ENCODE measurements at places on chromosomes 5 and 9. TPM values are rescaled to one million over a fixed set of nuclear protein-coding genes. Genes with fewer than 3 reads are reported as not detected.

Gene SPINK1
- not detected for total RNA-seq

Gene FIBCD1
- total RNA-seq, result not detected

DNA sequence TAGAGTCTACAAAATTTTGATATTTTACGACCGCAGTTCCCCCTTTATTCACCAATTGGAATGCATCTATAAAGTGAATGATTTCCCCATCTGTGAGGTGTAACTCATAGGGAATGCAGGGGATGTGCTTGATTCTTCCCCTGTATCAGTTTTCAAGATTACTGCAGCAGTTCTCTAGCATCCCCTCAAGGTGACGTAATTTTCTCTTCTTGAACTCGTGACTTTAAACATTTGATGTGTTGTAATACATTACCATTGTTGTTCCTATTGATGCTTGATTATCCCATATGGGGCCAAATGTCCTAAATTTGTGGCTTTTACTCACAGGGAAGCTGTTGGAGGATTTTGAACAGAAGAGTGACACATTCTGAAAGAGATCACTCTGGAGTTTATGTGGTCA is 240.2 kb downstream of the CD180 start:
- peaks cover 19% of the 10 kb centered on the region for H3K4me1 ChIP-seq
- no peak for DNase-seq
- no peak overlapping the region for H3K27ac ChIP-seq
- H3K36me3 ChIP-seq, result peaks cover 6% of the 10 kb centered on the region

GRCh38 chr9:77546376-77546950 is 101.7 kb downstream of the GNA14 start:
- H3K27ac ChIP-seq, result no peak overlapping the region
- no peaks in the 10 kb centered on the region for H3K4me1 ChIP-seq
- peaks cover 2% of the 10 kb centered on the region for H3K36me3 ChIP-seq

GRCh38 chr9:15293084-15293483 is 13.9 kb downstream of the TTC39B start:
- no peak for DNase-seq
- peak overlapping the region; percentile 18 for H3K4me3 ChIP-seq
- peaks cover 38% of the 10 kb centered on the region for H3K36me3 ChIP-seq
- H3K27me3 ChIP-seq, result no peaks in the 10 kb centered on the region

- H3K36me3 ChIP-seq, result no peaks in the 10 kb centered on the region
- H3K27ac ChIP-seq, result no peak overlapping the region
- H3K27me3 ChIP-seq, result no peaks in the 10 kb centered on the region
These were observed 61.4 kb downstream of the C5orf15 start for GRCh38 chr5:133907075-133907474.

- no peak overlapping the region for H3K4me3 ChIP-seq
- H3K36me3 ChIP-seq, result no peaks in the 10 kb centered on the region
- H3K27me3 ChIP-seq, result no peaks in the 10 kb centered on the region
- DNase-seq, result no peak
These were observed 2396.1 kb upstream of the C9orf72 start for GRCh38 chr9:29969408-29969807.

- H3K27ac ChIP-seq, result no peak overlapping the region
- DNase-seq, result no peak
- peaks cover 7% of the 10 kb centered on the region for H3K4me1 ChIP-seq
- H3K27me3 ChIP-seq, result no peaks in the 10 kb centered on the region
- no peak overlapping the region for H3K4me3 ChIP-seq
These were observed 9.8 kb downstream of the SECISBP2 start for GRCh38 chr9:89328064-89328463.

GRCh38 chr5:80790698-80791097 is 135.9 kb upstream of the DHFR start:
- DNase-seq, result no peak
- H3K36me3 ChIP-seq, result peaks cover 17% of the 10 kb centered on the region
- no peaks in the 10 kb centered on the region for H3K4me1 ChIP-seq
- H3K4me3 ChIP-seq, result no peak overlapping the region
- no peak overlapping the region for H3K27ac ChIP-seq
- no peaks in the 10 kb centered on the region for H3K27me3 ChIP-seq

DNA sequence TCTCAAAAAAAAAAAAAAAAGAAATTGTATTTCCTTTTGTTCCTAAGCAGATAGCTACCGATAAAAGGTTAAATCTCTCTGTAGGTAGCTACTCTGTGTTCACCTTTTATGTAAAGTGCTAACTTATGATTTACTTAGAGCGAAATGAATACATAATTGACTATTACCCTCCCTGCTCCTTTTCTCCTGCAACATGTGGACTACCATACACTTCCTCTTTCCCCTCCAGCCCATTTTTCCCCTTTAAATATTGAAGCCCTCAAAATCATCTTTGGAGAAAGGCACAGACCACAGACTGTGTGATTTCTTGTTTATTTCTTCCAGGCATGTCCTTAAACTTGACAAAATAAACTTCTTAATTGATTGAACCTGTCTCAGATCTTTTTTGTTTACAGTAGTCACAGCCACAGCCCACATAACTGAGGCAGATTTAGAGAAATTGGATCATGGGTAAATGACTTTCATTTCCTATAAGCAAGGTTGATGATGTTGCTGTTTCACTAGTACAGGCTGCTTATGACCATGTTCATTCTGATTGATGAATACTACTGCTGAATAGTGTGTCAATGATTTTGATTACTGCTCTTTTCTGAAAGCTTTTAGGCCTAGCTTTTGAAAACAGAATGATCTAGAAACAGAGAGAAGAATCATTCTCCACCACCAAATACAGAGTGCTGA is 59.2 kb downstream of the PHAX start:
- H3K27me3 ChIP-seq, result peaks cover 6% of the 10 kb centered on the region
- H3K27ac ChIP-seq, result no peak overlapping the region
- H3K36me3 ChIP-seq, result no peaks in the 10 kb centered on the region
- DNase-seq, result no peak

GRCh38 chr9:111945216-111945615 is 48.6 kb downstream of the UGCG start:
- H3K36me3 ChIP-seq, result no peaks in the 10 kb centered on the region
- no peak overlapping the region for H3K27ac ChIP-seq
- no peak for DNase-seq
- no peaks in the 10 kb centered on the region for H3K27me3 ChIP-seq

- H3K4me3 ChIP-seq, result no peak overlapping the region
- no peaks in the 10 kb centered on the region for H3K27me3 ChIP-seq
- H3K4me1 ChIP-seq, result no peaks in the 10 kb centered on the region
- H3K27ac ChIP-seq, result no peak overlapping the region
- no peak for DNase-seq
These were observed 107.6 kb downstream of the PLCXD3 start for GRCh38 chr5:41402845-41403244.

- H3K27ac ChIP-seq, result no peak overlapping the region
- no peaks in the 10 kb centered on the region for H3K27me3 ChIP-seq
- no peaks in the 10 kb centered on the region for H3K36me3 ChIP-seq
- DNase-seq, result no peak
These were observed 970.2 kb upstream of the COX7C start for GRCh38 chr5:85647349-85648127.

DNA sequence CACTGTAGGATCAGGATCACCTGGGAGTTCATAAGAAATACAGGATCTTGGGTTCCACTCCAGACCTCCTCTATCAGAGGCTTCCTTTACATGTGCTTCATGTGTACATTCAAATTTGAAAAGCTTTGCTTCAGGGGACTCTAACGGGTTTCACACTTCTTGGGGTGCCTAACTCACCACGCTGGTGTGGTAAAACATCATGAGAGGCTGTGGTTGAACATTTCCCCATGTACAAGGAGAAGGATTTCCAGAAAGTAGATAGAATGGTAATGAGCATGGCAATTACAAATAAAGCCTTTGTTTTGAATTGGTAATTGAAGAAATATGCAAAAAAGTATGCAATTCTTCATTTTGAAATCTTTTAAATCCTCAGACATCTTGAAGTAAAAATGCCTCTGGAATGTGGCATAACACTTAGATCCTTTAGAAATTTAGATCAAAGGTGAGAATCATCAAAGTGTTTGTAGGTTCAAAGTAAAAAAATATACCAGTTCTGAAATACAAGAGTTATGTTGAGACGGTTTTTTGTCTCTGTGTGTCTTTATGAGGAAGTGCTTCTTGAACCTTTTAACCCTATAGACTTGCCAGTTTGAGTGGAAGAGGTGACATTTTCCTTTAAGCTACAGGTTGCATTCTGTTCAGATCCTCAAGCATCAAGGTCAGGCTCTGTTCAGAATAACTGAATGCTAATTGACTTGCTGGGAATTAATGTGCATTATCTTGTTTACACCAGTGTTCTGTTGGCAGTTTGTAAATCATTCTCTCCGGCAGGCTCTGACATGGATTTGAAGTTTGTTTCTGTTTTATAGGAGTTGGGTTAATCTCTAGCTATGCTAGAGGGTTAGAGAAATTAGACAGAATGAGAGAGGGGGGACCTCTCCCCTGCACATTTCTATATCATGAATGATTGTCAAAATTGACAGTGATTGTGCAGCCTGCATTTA is 415.3 kb downstream of the MAN2A1 start:
- H3K4me3 ChIP-seq, result no peak overlapping the region
- H3K27ac ChIP-seq, result no peak overlapping the region
- no peaks in the 10 kb centered on the region for H3K27me3 ChIP-seq
- DNase-seq, result no peak
- no peaks in the 10 kb centered on the region for H3K36me3 ChIP-seq
